Activated T-helper 9 cell treated with anti-CD3 and anti-CD28 coated beads, Interleukin-2, amount 50 U/mL, for 16 hours (primary cell): ENCODE measurements at places on chromosomes 16 and 17.

DNA sequence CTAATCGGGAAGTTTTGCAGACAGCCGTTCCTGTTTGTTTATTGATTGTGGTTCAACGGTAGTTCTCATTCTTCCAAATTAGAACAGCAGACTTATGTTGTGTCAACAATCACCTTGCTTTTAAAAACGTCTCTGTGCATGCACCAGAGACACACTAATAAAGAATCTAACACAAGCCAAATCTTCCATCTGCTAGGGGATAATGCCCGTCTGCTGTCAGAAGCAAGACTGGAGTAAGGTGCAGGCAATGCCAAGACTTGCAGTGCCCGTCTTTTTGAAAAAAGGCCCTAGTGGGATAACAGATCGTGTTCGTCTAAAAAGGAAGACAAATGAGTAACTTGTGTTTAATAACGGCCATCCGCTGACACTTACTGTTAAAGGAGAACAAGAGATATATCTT lies 158.4 kb downstream of the KCNJ2 start:
- DNase-seq, result no peak

DNA sequence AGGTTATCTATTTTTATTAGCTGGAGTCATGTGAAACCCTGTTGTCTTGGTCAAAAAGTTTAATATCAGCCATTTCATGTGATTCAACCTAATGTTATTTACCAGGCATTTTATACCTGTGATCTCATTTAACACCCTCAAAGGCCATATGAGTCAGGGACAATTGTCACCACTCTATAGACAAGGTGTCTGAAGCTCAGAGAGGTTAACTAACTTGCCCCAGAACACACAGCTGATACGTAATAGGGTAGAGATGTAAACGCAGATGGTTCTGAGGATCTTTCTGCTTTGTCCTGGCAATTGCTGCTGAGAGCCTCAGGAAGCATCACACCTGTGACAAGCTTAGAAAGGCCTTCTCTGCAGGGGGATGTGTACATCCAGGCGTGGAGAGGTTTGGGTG lies 4.9 kb downstream of the CD300A start:
- DNase-seq, result no peak

DNA sequence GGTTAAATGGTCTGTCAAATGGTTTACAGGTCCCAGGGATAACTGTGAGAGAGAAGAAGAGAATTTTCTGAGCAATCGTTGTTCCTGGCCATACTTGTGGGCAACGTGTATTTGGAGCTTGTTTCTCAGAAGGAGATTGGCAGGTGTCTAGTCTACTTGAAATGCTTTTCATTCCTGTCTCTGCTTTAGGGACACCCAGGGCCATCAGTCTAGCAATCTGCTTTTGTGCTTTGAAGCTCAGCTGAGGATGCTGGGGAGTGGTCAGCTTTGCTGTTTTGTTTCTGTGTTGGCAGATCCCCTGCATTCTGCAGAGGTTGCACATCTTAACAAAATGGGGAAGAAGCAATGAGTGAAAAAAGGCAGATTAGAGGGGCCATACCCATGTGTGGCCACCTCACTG lies 193.7 kb downstream of the SHISA9 start:
- DNase-seq, result no peak

- no peak for DNase-seq
Measured at GRCh38 chr17:75641343-75641742, 8.1 kb downstream of the SMIM5 start.

GRCh38 chr17:68646626-68647526 lies 45.7 kb upstream of the FAM20A start:
- no peak for DNase-seq

- no peak for DNase-seq
Measured at GRCh38 chr16:66714062-66714461, 17.5 kb upstream of the CMTM4 start.

DNA sequence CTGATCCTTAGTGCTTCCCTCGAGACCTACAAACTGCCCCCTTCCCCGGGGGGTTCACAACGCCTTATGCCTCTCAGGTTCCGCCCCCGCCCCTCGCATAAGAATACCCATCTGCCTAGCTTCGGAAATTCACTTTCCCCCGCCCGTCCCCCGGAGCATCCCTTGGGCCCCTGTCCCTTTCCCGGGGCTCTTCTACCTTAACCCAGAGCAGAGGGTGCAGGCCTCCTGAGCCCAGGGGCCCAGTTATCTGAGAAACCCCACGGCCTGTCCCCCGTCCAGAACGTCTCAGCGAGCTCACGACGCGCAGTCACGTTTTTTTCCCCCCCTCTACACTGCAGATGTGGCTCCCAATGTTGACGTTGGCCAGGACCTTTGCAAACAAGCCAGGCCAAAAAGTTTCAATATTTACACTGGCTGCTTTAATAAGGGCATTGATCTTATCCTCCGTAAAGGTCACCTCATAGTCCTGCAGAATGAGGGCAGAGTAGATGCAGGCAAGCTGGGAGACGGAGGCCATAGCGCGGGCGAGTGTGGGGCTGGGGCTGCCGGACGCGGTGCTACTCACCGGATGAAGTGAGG lies 1.4 kb upstream of the NBR1 start:
- DNase-seq, result no peak
